ENCODE measurements at places on chromosomes 7 and 10.

- no peak for DNase-seq
Measured at GRCh38 chr10:62460393-62460792, 86.2 kb downstream of the ZNF365 start.

GRCh38 chr7:20270867-20271266 is 53.7 kb upstream of the MACC1 start:
- DNase-seq: no peak

DNA sequence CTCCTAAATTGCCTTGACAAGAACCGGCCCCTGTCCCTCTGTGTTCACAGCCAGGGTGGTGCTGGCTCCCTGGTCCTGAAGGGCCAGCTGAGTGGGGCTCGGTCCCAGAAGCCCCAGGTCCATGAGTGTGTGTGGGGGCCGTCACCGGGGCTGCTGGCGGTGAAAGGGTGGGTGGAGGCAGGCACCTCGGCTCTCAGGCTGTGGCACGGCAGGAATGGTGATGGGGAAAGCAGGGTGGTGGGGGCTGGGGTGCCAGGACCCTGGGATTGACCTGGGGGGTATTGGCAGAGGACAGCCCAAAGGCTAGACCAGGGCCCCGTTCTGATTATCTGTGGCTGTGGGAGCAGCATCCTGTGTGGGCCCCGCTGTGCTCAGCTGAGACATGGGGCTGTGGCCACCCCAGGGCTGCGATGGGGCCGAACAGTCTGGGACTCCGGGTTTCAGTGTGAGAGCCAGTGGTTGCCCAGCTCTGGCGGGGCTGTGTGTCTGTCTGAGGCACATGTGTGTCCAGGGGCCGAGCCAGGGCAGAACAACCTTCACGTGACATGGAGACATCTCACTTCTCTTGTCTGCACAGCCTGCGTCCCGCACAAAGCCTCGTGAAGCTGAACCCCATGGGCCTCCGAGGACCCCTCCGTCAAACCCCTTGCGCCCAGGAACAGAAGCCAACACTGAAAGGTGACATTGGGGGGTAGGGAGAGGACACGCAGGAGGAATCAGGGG is 144.2 kb downstream of the ELFN1 start:
- no peak for DNase-seq

DNA sequence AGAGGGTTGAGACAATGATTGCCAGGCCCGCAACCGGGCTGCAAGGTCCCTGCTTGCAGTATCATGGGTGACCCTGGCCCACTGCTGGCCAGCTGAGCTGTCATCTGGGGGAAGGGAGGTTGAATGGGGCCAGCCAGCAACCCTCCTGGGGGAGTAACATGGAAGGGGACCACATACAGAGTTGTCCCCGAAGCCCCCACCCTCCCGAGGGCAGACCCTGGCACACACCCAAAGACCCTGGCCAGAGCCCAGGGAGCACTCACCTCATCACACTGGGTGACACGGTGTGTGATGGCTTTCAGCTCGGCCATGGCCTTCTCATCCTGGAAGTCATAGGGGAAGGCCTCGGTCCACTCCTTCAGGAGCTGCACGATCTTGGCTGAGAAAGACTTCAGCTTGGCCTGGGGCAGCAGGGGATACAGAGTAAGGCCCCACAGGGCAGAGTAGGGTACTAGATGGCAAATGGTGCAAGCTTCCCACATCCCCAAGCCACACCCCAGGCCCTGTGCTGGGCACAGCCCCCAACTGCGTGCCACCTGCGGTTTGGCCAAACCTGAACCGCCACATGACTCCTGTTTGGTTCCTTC is 63.4 kb downstream of the CSGALNACT2 start:
- no peak for DNase-seq

- DNase-seq: no peak
Measured at GRCh38 chr10:79947787-79948424, 999 bp downstream of the SFTPD start.
